ENCODE measurements at places on chromosomes 11 and 22.

DNA sequence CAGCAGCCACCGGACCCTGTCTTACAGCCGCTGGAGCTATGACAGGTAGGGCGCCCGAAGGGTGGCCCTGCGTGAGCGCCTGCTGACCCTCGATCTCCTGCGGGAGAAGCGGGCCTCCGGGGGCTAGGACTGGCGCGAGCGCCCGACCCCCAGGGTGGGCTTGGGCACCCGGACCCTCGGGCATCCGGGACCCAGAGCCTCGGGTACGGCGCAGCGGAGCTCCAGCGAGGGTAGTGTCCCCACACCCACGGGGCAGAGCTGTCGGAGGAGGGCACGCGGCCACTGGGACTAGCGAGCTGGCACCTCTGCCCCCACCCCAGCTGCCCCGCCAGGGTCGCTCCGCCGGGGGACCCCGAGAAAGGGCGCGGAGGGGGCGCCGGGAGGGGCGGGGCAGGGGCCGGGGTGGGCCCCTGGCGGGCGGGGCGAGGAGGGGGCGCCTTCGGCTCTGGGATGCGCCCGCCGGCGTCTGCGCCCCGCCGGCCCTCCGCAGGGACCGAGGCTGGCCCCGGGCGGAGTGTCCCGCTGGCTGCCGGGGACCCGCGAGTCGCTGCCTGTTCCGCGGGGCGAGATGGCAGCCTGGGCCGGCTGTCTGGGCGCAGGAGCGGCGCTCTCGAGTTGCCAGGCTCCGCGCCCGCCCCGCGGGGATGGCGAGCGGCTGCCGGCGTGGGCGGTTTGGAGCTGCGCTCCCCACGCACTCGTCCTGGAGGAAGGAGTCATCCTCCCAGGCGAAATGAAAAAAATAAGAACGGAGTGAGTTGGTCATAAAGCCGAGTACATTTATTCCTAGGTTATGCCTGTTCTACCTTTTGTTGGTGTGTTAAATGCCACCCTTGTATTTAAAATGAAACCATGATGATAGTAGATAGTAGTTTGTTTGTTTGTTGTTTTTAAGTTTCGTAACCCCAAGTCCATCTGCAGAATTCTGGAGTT, 32.4 kb downstream of the EIF3F start:
- DNase-seq = peak; percentile 28

DNA sequence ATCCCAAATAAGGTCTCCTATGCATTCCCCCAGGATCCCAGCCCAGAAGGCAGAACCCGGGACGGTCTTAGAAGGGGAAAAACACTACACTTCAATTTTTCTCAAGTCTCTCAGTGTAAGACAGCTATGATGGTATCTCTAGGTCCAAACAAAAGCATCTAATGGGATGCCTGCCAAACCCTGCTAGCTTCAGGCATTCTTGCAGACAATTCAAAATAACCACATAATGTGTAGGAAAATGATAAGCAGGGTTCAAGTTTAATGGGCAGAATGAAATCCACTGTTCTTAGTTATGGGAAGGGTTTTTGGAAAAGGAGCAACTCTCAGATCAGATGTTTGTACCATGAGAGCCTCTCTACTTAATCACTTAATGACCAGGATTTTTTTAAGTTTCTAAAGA, 119.8 kb upstream of the ANO1 start:
- peak; percentile 52 for DNase-seq

DNA sequence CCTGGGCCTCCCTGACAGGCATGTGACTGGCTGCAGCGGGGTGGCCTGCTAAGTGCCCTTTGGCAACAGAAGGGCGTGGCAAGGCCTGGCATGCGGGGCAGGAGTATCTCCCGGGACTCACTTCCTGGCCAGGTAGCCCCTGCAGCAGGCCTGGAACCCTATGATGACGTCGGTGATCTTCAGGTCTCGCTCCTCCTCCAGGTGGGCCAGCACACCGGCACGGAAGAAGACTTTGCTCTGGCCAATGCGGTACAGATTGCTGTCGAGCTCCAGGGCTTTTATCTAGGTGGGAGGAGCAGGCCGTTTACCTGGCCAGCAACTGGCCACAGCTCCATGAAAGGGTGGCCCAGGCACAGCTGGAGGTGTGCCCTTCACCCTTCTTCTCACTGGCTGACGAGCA, 50.9 kb downstream of the APOL1 start:
- no peak for DNase-seq

- DNase-seq = no peak
Measured at GRCh38 chr11:107293677-107294344, 163.8 kb downstream of the CWF19L2 start.

- DNase-seq = no peak
Measured at GRCh38 chr11:32188785-32189184, 97.9 kb downstream of the RCN1 start.

DNA sequence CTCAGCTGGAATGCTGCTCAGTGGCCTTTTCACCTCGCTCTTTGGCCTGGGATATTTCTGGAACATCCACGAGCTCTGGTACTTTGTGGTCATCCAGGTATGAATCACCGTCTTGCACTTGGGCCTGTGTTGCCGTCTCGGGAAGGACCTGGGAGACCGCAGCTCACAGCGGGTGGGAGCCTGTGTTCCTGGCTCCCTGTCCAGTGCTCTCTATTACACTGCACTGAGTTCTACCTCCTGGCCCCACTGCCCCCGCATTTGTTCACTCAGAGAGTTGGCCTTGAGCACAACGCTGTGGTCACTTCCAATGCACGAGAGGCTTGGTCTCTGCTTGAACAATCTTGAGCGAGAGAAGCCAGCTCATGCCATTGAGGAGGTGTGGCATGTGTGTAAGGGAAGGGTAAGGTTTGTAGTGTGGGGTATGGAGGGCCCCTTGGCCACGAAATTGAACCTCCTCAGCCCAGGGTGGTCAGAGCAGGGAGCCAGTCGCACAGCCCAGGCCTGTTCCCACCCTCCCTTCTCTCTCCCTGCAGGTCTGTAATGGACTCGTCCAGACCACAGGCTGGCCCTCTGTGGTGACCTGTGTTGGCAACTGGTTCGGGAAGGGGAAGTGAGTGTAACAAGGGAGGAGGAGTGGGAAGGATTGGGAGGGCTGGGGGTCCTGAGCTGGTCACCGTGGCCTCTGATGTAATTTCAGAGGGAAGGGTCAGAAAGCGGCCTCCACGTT, 16.2 kb downstream of the SLC37A2 start:
- DNase-seq = no peak

DNA sequence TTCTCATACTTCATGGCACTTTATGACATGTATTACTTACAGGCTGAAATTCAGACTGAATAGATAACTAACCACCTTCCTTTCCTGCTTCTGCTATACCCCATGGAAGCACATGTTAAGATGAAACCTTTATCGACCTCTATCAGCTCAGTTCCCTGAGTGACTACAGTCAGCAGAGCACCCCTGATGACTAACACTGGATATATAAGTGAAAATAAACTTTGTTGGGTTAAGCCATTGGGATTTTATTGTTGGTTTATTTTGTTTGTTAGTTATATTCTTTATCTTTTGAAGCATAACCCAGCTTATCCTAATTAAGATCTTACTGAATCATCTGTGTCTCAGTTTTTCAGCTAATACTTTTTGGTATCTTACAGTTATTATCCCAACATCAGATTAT, 23.0 kb upstream of the MAML2 start:
- no peak for DNase-seq

- no peak for DNase-seq
Measured at GRCh38 chr11:119266063-119266462, 50.9 kb downstream of the MCAM start.
